ENCODE measurements at places on chromosomes 7 and 10.

GRCh38 chr10:117152668-117153067 lies 14.6 kb upstream of the VAX1 start:
- DNase-seq: no peak

DNA sequence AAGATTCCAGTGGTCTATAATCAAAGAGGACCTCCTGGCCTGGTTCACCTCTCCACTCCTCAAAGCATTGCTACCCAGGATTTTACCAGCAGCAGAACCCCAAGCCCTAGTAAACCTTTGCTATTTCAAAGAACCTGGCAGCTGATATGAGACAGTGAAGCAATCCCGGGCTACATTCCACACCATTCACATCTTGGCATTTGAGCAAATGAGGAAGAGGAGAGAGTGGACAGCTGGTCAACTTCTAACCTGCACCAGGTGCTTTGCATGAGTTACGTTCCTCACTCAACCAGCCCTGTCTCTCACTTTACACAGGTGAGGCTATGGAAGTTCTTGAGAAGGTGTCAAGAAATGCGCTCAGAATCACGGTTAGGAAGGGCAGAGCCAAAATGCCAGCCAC lies 1.1 kb downstream of the CCDC3 start:
- DNase-seq: no peak

DNA sequence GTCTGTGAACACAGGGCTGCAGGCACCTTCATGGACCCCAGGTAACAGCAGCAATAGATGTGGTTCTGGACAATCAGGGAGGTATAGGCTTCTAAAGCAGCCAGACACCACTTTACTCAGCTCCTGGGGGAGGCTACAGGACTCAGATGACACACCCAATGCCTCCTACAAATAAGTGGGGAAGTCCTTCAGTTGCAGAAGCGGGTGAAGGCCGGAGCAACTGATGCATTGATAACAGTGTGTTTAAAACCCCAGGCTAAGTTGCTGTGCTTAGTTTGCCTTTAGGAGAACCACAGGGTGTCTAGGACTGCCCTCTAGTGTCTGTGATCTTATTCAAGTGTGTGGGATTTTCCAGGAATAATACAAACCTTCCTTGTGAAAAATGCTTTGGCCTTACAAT lies 5.9 kb upstream of the ITGA8 start:
- DNase-seq: no peak

DNA sequence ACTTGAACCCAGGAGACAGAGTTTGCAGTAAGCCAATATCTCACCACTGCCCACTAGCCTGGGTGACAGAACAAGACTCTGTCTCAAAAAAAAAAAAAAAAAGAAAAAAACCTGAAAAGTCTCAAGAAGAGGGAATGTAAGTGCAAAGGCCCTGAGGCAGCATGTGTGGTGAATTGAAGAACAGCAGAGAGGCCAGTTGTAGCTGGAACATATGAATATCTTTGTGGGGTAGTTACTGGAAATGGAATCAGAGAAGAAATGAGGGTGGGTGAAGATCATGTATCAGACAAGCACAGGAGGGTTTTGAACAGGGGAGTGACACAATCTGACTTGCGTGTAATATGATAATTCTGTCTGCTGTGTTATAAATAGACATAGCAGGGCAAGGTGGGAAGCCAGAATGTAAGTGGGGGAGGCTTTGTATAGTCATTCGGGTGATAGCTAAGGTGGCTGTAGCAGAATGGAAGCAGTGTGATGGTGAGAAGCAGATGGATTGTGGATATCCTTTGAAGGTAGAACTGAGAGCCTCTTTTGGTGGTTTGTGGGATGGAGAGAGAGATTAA lies 45.3 kb upstream of the ITGA8 start:
- no peak for DNase-seq

- DNase-seq: no peak
Observed at GRCh38 chr7:150957133-150958020, 20.7 kb downstream of the KCNH2 start.
